Suprapubic skin (tissue), 4 donors: ENCODE measurements at places on chromosomes 13 and 19. TPM values are rescaled to one million over a fixed set of nuclear protein-coding genes. Genes with fewer than 3 reads are reported as not detected.

DNA sequence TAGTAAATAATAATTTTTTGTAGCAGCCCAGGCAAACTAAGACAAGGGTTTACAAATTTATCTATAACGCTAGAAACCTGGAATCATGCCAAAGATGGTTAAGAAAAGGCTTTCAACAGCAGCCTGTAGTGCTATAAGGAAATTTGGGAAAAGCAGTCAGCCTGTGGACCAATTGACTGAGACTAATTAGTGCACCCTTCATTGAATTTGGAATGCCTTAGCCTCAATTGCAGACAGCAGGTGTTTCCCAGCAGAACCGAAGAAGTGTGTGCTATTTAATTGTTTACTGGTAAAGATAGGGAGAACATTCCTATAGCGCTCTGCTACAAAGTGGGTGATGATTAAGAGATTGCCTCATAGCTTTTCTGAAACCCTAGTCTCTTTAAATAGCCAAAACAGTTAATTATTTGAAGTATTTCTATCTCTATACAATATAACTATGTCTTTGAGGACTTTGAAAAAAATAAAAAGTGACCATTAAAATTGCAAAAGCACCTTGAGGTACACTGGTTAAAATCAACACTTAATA, 1884.3 kb upstream of the PCDH20 start:
- DNase-seq = no peak
- no peaks in the 10 kb centered on the region for H3K27me3 ChIP-seq
- H3K4me1 ChIP-seq = no peaks in the 10 kb centered on the region
- H3K36me3 ChIP-seq = no peaks in the 10 kb centered on the region
- no peak overlapping the region for H3K4me3 ChIP-seq
- H3K27ac ChIP-seq = no peak overlapping the region

DNA sequence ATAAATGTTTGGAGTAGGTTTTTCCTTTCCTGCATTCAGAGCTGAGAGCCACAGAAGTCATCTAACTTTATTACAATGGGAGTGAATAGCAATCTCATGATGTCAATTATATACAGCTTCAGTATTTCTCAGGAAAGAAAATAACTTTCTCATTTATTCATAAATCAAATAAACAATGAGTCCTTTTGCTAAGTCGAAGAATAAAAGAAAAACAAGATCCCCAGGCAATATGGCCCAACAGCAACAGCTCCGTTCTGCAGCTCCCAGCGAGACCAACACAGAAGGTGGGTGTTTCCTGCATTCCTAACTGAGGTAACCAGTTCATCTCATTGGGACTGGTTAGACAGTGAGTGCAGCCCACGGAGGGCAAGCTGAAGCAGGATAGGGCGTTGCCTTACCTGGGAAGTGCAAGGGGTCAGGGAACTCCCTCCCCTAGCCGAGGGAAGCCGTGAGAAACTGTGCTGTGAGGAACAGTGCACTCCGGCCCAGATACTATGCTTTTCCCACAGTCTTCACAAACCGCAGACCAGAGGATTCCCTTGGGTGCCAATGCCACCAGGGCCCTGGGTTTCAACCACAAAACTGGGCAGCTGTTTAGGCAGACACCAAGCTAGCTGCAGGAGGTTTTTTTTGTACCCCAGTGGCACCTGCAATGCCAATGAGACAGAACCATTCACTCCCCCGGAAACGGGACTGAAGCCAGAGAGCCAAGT, 128.2 kb downstream of the SLITRK1 start:
- no peak overlapping the region for H3K27ac ChIP-seq
- no peaks in the 10 kb centered on the region for H3K36me3 ChIP-seq
- no peak for DNase-seq
- no peaks in the 10 kb centered on the region for H3K4me1 ChIP-seq

- peaks cover 14% of the 10 kb centered on the region for H3K36me3 ChIP-seq
- H3K4me3 ChIP-seq = no peak overlapping the region
- no peak overlapping the region for H3K27ac ChIP-seq
Measured at GRCh38 chr19:16620018-16620417, 8.0 kb downstream of the MED26 start.

DNA sequence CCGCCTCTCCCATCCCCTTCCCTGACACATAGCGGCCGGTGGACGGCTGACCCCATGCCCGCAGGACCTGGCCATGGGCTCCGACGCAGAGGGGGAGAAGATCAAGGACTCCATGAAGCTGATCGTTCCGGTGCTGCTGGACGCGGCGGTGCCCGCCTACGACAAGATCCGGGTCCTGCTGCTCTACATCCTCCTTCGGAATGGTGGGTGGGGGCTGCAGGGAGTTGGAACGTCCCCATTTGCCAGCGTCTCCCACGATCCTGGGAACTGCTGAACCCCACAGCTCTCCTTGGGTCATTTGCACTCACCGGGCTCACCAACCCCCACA, 7.6 kb downstream of the STXBP2 start:
- peaks cover 22% of the 10 kb centered on the region for H3K36me3 ChIP-seq
- H3K4me3 ChIP-seq = no peak overlapping the region
- no peak overlapping the region for H3K27ac ChIP-seq
- no peak for DNase-seq
- no peaks in the 10 kb centered on the region for H3K4me1 ChIP-seq

- H3K4me1 ChIP-seq = peaks cover 28% of the 10 kb centered on the region
- H3K4me3 ChIP-seq = no peak overlapping the region
- no peaks in the 10 kb centered on the region for H3K27me3 ChIP-seq
Measured at GRCh38 chr19:8517551-8518442, 3.8 kb upstream of the ZNF414 start.

- no peak overlapping the region for H3K4me3 ChIP-seq
- H3K27ac ChIP-seq = no peak overlapping the region
- H3K4me1 ChIP-seq = no peaks in the 10 kb centered on the region
Measured at GRCh38 chr13:44879452-44880058, 109.7 kb downstream of the NUFIP1 start.

DNA sequence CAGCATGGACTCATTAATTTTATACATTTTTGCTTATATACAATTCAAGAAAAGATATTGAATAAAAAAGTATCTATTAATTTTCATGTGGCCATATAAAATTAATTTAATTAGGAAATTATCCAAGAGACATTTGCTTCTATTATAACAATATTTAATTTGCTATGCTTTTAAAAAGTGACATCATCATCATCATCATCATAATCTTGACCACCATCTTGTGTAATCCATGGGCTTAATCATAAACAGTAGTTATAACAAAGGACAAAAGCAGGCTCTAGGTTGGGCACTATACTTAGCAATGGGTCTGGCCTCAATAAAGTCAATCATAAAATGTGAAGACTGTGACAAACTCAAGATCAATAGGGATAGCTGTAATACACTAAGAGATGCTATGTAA, 1031.6 kb downstream of the SLITRK1 start:
- DNase-seq = no peak
- H3K27ac ChIP-seq = no peak overlapping the region
- no peaks in the 10 kb centered on the region for H3K36me3 ChIP-seq
- no peaks in the 10 kb centered on the region for H3K27me3 ChIP-seq
- H3K4me1 ChIP-seq = no peaks in the 10 kb centered on the region

DNA sequence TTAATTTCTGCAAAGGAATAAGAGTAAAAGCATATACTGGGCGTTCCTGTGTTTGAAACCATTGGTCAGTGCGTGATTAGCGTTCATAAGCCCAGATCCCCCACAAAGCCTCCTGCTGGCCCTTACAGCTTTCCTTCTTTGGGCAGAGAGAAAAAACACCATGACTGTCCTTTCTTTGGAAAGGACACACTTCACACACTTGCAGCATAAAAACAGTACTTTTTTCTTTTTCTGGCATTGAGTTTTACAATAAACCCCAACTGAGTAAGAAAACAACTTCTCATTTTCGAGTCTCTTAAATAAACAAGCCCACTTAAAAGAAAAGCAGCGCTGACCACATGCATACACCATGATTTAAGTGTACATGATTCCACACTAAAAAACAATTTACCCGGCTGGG, 35.8 kb downstream of the SMAD9 start:
- H3K27me3 ChIP-seq = no peaks in the 10 kb centered on the region
- no peak overlapping the region for H3K4me3 ChIP-seq
- no peak for DNase-seq
- H3K27ac ChIP-seq = no peak overlapping the region
- H3K36me3 ChIP-seq = peaks cover 4% of the 10 kb centered on the region

- no peaks in the 10 kb centered on the region for H3K27me3 ChIP-seq
- DNase-seq = no peak
- no peaks in the 10 kb centered on the region for H3K36me3 ChIP-seq
- H3K27ac ChIP-seq = peak within 1 kb of the TSS; percentile 81
Measured at GRCh38 chr19:18419195-18419698, at the start of gene SSBP4. Gene SSBP4 (plus strand): TSS chr19:18419398. CDS start chr19:18419649, 251 bp downstream.

- no peak overlapping the region for H3K4me3 ChIP-seq
- H3K4me1 ChIP-seq = peaks cover 52% of the 10 kb centered on the region
Measured at GRCh38 chr19:33804021-33804799, 7.5 kb downstream of the KCTD15 start.

MEIS3 gene
- 1.6 TPM for total RNA-seq

SMIM17 gene
- not detected for total RNA-seq

PEAK3 gene
- total RNA-seq = not detected

TEX101 gene
- not detected for total RNA-seq

B3GNT3 gene
- total RNA-seq = 1.4 TPM
